Right forelimb (tissue), 1 donor: ENCODE measurements at places on chromosomes 7 and 10.
A peak's percentile ranks its signal among the peaks of the same experiment; 100 is the strongest.

DNA sequence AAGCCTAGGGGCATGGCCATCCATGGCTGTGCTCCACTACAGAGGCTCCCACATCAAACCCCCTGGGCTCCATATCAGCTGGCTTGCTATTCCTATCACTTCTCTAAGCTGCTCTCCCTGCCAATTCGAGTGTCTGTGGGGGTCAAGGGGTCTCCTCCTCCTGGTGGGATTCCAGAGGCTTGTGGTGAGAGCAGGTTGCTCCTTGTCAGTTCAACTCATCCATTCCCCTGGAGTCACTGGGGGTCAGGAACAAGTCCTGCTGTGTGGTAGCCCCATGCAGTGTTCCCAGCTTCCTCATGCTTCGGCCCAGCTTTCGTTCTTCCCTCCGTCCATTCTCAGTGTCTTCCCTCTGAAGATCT is 86.6 kb upstream of the UNC5B start:
- no peak for DNase-seq

GRCh38 chr7:23955600-23956149 is 245.7 kb downstream of the STK31 start:
- DNase-seq = no peak

GRCh38 chr7:71935674-71936073 is 476.5 kb downstream of the CALN1 start:
- DNase-seq = no peak

- DNase-seq = no peak
These were observed 7.6 kb downstream of the PSMA2 start for GRCh38 chr7:42924223-42924838.

GRCh38 chr7:99368750-99369389 is 5.7 kb upstream of the ARPC1B start:
- no peak for DNase-seq

GRCh38 chr7:48472640-48473039 is 301.4 kb downstream of the ABCA13 start:
- no peak for DNase-seq

DNA sequence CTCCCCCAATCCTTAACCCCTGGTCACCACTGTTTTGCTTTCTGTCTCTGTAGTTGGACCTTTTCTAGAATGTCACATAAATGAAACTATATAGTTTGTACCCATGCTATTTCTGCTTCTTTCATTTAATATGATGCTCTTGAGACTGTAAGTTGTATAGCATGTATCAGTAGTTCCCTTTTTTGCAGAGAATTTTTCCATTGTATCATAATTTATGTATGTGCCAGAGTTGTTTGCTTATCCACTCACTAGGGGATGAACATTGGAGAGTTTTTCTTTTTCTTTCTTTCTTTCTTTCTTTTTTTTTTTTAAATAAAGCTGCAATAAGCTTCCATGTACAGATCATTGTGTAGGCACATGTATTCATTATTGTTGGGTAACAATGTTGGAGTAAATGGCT is 544.8 kb downstream of the CNTNAP2 start:
- DNase-seq = no peak

DNA sequence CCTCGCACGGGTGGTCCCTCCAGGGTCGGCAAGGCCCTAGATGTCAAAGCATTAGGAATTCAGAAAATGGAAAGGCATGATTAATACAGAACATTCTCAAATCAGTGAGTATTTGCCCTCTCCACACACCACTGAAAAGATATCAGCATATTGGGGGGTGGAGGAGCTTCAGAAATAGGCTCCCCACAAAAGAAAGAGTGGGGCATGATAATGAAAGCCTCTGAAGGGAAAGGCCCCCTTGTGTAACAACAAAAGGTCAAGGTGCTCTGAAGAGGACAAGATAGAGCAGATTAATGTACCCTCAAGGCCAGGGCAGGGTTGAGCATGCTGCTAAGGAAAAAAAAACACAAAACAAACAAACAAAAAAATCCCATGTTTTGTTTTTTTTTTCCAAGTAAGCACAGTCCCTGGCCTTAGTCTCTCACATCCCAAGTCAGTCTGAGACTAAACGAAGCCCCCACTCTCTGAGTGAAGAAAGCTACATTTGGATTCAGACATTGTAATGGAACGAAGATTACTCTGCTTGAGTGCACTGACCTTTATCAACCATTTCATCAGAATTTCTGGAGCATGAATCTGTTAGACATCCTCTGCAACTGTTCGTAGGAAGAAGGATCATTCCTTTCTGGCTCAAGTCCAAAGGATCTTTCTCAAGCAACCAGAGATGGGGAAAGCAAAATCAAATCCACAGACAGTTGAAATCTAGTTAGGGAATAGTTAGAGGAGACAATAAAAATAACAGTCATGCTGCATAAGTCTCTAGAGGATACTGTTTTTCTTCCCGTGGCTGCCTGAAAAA is 27.4 kb upstream of the DGKI start:
- no peak for DNase-seq

GRCh38 chr10:124288486-124288885 is 130.2 kb downstream of the OAT start:
- peak; percentile 0 for DNase-seq

GRCh38 chr10:99843310-99843709 is 60.9 kb downstream of the ABCC2 start:
- no peak for DNase-seq

DNA sequence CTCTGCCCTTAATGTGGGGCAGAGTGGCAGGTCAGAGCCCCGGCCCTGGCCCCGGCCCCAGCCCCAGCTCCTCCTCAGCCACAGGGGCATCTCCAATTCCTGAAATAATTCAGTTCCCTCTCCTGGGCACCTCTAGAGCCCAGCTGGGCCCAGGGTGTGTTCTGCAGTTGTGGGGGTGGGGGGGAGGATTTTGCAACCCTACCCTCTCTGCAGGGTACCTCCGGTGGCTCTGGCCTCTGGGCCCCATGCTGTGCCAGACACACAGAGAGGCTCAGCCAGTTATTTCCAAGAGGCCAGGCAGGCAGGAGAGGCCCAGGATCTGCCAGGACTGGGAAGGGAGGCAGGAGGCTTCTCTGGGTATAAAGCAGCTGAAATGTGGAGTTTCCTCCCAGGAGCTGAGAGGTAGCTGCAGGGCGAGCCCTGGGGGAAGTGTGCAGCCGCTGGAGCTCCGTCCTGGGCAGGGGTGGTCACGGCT is 47.9 kb downstream of the PWWP2B start:
- DNase-seq = no peak

- DNase-seq = peak; percentile 73
These were observed 68.6 kb downstream of the C7orf25 start for GRCh38 chr7:42843205-42843800.

- DNase-seq = no peak
These were observed 138.4 kb upstream of the IGFBP3 start for GRCh38 chr7:46059308-46060020.

- DNase-seq = peak; percentile 37
These were observed 184.1 kb downstream of the ELFN1 start for GRCh38 chr7:1853986-1854865.

- no peak for DNase-seq
These were observed 7.8 kb downstream of the RNF216 start for GRCh38 chr7:5773661-5774086.

DNA sequence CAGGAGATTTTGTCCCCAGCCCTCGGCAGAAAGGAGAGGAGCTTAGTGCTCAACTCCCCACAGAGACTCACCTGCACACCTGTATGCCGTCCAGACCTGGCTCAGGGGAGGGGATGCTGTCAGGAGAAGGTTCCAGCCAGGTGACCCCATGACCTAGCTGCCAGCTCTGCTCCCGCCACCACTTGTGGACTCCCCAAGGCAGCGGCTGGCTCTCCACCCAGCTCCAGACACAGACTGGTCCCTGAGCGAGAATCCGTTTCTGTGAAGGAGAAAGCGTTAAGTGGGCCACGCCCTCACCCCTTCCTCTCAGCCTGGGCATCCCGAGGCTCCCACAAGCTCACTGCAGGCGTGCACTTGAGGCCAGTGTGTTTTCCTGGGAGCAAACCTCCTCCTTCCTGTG is 76.4 kb downstream of the RGS10 start:
- DNase-seq = no peak

DNA sequence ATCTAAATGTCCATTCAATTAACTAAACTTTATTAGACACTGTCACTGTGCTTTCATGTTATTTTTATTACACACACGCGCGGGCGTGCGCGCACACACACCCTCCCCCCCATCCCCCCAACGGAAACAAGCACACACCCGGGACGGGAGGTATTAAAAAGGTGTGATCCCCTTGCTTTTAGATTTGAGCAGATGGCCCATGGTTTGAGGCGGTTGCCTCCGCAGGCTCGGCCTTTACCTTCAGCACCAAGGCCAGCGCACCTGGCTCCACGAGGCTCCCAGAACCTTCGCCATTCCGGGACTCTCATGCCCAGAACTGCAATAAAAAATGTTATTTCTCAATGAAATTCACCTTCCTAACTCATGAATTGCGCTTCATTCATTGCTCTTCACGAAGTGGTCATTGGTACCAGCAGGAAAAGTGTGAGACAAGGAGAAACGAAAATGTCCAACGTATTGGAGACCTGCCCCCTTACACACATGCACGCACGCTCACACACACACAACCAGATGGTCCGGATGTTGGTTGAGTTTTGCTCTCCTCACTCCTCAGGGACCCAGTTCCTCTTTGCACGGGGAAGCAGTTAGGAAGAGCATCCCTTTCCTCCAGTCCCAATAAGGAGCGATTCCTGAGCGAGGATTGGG is 20.8 kb upstream of the PTF1A start:
- peak; percentile 53 for DNase-seq

GRCh38 chr10:79304479-79305087 is 42.7 kb upstream of the PPIF start:
- no peak for DNase-seq

DNA sequence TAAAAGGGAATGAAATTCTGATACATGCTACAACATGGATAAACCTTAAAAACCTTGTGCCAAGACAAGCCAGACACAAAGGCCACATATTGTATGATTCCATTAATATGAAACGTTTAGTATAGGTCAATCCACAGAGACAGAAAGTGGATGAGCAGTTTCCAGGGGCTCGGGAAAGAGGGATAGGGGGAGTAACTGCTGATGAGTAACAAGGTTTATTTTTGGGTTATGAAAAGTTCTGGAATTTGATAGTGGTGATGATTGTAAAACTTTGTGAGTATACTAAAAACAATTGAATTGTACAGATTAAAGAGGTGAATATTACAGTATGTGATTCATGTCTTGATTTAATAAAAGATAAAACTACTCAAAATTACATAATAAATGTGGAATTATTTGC is 19.1 kb upstream of the SLC13A1 start:
- DNase-seq = no peak
